ENCODE measurements at places on chromosomes 2 and 18.

DNA sequence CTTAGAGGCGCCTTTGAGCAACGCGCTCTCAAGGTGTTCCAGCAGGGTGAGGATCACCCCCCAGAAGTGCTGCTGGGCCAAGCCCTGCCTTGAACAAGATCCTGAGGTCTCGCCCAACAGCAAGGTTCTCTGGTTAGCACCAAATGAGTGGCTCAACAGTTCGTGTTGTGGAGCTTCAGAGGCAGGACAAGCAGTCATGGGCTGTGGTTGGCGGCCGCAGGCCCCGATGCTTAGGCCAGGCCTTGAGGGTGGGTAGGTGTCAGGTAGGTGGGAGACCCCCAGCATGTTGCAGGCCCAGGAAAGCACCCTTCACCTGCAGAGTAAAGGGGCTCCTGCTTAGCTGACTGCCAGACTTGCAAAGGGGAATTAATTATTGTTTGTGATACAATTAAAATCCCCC is 70.2 kb upstream of the FOSL2 start:
- DNase-seq, result no peak

GRCh38 chr18:76564117-76564516 is 69.1 kb upstream of the ZNF516 start:
- DNase-seq, result no peak

DNA sequence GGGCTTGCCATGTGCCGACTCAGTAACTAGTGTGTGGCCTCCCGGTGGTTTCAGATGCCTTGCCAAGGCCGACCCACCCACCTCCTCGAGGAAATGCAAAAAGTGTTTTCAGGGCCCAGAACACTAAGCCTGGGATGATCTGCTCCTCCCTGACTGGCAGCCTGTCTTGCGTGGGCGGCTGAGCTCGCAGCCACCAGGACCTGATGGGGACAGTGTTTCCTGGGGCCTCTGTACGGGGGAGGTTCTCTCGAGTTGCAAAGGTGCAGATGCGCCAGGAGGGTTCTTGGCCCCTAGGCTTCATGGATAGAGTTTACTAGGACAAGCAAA is 85.2 kb downstream of the GLI2 start:
- DNase-seq, result no peak

DNA sequence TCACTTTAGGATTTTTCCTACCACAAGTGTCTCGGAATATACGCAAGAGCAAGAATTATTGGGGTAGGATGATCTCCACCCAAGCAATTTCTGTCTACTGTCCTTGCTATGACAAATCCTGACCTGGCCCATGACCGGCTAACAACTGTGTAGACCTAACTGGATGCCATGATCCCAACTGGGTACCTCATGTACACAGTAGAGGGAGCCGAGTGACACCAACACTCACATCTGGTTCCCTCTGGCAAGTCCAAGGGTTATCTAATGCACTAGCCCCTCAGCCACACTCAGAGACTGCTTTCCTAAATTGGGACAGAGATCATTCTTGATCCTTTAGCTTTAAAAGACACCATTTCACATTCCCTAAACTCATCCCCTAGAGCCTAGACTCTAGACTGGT is 60.7 kb upstream of the ZNF532 start:
- no peak for DNase-seq

- DNase-seq, result no peak
Observed at GRCh38 chr2:24871852-24872333, 48.1 kb downstream of the ADCY3 start.

DNA sequence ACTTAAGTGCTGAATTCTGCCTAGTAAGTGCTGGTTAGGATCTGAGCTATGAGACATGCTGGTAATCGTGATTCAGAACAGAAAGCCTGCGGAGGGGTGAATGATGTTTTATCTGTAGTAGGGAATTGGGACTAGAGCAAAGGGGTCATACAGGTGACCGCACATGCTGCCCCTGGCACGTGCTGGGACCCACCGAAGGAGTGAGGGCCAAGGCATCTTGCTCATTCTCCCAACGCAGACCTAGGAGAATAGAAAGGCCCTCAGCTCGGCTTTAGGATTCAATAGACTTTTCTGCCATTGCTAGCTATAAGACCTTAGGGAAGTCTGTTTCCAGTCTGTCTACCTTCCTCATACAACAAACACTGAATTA is 8.8 kb upstream of the SMAD7 start:
- DNase-seq, result no peak

DNA sequence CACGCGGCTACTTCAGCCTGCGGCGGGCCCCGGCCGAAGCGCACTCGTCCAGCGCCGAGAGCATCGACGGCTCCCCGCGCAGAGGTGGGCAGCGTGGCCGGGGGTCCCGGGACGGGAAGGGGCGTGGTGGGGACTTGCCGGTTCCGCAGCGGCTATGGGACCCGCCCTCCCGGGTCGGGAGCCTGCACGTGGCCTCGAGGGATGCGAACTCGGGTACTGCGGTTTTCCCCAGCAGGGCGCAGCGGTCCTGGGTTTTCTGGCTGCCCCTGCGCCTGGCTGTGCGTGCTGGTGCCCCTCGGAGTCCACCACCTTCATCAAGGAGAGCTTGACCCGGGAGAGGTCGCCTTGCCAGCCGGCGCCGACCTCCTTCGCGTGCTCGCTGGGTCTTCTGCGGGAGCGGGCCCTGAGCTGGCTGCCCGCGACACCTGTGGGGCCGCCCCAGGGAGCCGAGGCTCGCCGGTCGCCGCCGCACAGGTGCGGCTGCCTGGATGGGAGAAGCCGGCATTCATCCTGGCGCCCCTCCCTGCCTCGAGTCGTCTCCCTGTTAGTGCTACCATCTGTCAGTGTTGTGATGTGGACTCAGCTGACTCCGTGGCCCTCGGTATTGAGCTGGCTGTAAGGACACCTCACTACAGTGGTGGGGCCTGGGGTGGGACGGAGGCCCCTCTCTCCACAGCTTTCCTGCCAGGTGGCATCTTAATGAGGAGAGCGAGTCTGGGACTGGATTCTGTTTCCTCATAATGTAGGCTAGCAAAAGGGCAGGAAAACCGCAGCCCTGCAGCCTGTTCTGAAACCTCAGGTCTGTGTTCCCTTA is 177.3 kb downstream of the AGAP1 start:
- DNase-seq, result no peak

DNA sequence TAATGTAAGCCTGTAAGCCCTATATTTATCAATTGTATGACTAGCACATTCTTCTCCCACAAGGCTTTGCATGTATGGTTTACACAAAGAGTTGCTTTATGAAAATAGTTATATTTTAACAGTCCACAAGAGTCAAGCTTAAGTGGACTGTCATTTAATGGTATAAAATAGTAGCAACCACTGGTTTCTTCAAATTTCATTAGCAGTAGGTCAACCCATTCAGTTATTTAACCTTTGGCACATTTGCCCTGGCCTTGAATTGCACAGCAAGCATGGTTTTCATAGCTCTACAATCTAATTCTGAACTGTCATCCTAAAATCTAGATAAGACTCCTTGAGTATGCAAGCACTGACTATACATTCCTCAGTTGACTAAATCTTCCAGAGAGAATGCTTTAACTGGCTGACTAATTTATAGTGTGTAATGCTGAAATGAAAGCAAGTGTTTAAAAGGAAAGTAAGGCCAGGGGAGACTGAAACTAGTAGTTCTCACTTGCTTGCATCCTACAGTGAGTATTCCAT is 1.8 kb downstream of the DPP4 start:
- no peak for DNase-seq

DNA sequence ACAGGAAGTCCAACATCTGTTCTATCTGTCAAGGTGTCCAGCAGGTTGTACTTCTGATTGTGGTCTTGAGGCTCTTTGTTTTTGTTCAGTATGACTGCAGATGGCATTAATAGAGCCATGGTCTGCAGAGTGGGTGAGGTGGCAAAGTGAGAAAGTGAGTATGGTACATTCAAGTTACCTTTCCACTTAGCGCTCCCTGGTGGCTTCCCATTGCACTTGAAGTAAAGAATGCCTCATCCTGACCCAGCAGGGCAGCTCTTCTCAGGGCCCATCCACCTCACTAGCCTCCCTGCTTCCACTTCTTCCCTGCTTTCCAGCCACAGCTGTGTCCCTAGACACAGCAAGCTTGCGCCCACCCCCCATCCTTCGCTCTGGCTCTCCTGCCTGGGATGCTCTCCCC is 148.0 kb upstream of the ALPP start:
- DNase-seq, result no peak

DNA sequence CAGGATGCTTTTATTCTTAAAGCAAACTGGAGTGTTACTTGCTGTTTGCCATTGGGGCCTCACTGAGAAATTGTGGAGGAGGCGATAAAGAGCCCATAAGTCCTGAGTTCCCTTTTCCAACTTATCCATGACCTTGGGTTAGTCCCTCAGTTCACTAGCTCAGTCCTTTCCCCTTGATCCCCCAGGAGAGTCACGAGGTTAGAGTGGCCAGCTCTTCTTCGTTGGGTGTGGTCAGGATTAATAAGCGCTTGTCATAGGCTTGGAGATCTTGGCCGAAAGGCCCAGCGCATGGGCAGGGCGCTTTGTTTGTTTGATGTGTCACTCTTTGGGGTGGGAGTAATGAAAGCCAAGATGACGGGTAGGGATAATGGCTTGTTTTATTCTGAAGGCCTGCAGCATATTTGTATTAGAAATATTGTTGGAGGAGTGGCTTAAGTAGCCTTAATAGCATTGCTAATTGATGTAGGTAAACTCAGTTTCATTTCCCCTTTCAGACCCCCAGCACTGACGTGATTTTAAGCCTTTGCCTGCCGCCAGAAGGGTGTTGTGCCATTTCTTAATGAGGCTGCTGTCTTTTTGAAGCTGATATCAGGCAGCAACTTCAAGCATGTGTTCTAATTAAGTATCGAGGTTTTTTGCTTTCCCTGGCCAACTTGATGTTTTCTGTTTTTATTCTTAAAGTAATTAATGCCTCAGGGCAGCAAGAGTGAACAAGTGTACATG is 15.7 kb downstream of the GRHL1 start:
- DNase-seq, result no peak

- DNase-seq, result no peak
Observed at GRCh38 chr2:236819275-236820002, 249.8 kb downstream of the ACKR3 start.

GRCh38 chr18:6781796-6782195 is 52.3 kb downstream of the ARHGAP28 start:
- DNase-seq, result no peak

GRCh38 chr2:212424082-212424481 is 114.5 kb downstream of the ERBB4 start:
- no peak for DNase-seq

DNA sequence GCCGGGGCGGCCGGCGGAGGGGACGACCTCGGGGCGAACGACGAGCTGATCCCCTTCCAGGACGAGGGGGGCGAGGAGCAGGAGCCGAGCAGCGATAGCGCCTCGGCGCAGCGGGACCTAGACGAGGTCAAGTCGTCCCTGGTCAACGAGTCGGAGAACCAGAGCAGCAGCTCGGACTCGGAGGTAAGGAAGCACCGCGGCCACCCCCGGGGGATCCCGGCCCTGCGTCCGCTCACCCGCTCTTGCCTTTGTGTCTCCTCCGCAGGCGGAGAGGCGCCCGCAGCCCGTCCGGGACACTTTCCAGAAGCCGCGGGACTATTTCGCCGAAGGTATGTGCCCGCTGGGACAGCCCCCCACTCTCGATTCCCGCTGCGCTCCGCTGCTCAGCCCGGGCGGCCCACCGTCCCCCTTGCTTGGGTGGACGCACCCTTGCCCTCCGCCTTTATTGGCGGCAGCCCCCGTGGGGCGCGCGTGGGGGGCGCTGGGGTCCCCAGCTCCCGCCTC is 611 bp downstream of the TCF7L1 start:
- no peak for DNase-seq

DNA sequence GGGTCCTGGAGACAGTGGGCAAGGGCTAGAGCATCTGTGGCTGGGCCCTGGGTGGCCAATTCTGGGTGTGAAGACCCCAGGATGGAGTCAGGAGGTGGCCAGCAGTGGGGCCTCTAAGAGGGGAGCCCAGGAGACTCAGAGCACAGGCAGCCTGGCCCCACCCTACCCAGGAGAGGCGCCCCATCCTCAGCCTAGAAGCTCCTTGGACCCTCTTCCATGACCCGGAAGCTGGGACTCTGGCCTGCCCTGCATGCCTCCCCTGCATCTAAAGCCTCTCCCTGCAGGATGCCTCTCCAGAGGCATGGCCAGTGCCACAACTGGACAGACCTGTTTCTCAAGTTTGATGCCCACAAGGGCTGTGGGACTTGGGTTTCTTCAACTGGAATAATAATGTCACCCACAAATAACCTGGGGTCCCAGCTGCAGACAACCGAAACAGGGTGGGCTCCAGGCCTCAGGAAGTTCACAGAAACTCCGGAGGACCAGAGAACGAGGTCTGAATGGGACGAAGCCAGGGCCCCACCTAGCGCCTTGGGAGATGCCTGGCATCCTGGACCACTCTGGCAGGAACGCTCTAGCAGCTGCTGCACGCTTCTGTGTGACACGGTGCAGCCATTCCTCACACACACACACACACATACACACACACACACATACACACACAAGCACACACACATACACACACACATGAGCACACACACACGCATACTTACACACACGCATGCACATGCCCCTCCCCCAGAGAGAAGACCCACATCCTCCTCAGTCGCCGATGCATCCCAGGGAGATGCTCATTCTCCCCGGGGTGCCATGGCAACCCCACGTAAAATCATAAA is 16.4 kb downstream of the KCNIP3 start:
- DNase-seq, result no peak

DNA sequence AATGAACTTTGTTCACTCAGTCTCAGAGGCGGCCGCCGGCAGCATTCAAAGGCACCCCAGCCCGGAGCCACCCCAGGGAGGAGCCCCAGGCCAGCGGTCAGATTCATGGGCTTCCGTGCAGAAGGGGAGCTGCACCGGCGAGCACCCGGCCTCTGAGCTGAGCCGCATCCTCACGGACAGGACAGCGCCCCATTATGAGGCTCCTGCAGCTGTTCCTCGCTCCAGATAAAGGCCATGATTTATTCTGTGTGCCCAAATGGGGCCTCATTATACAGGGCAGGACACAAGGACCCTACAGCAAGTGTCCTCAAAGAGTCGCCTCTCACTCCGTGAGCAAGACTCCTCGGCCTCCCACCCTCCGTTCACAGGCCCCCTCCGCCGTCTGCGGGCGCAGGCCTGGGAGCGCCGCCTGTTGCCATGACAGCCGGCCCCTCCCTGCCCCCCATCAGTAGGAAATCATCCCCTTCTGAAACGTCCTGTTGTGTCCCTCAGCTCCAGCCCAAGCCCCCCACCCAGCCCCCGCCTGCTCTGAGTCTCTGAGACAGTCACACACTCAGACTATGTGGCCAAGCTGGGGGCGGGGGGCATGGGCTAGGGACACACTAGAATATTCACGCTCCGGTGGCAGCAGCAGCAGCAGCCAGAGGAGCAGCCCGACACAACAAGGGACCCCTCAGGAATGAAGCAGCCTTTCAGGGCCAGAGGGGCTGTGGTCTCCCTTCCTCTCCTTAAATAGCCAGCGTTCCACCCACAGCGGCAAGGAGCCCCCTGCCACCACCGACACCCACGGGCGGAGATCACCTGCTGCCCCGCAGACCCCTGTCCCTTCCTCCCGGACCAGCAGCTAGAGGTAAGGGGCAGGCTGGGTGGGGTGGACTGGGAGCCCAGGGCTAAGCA is at the start of gene GPR17:
TSS of gene GPR17 (plus strand) at position 759 of the 897 bp plus-strand sequence. CDS start 4,583 bp downstream, outside the sequence.
- no peak for DNase-seq

Measured in cortex of kidney (tissue), 1 donor.